ENCODE measurements at places on chromosomes 7 and 10.

- DNase-seq: no peak
Measured at GRCh38 chr7:101790566-101791293, 26.7 kb upstream of the CUX1 start.

GRCh38 chr10:129968020-129968852 is 4.2 kb upstream of the EBF3 start:
- no peak for DNase-seq

GRCh38 chr7:116598861-116599260 is 73.1 kb upstream of the MET start:
- DNase-seq: no peak

- DNase-seq: no peak
Measured at GRCh38 chr7:90238583-90238982, 6.4 kb upstream of the CFAP69 start.

GRCh38 chr10:74156919-74157289 is 5.9 kb downstream of the ADK start:
- no peak for DNase-seq

GRCh38 chr10:132479024-132479602 is 58.5 kb upstream of the INPP5A start:
- DNase-seq: no peak

DNA sequence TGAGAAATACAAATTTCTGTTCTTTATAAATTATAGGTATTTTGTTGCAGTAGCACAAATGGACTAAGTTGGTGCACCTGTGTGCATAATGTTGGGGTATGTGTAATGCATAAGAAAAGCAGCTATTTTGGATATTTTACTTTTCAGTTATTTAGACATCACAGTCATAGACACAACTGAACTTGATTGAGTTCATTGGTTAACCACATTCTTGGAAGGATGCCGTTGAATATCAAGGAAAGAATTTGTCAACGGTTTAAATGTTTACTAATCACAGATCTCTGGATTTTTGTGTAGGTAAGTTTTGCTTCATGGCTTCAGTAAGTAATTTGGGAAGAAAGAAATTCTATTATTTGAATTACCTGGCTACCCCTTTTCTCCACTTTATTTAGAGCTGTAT is 4.1 kb downstream of the OTUD1 start:
- no peak for DNase-seq

DNA sequence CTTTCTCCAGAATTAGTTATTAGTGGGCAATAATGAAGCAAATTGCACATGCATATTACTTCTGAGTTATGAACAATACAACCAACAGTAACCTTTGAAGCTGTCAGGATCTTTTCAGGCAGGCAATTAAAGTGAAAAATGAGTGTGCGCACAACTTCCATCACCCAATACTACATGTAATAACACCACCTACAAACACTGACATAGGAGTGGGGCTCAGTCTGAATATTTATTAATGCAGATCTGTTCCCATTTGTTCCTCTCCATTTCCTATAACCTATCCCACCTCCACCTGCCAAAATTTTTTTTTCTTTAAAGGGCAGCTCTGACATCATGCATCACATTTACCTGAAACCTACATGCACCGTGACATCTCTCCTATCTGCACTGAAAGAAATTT is 177.2 kb downstream of the JAZF1 start:
- no peak for DNase-seq

GRCh38 chr7:41096917-41097316 is 606.0 kb downstream of the INHBA start:
- DNase-seq: no peak

DNA sequence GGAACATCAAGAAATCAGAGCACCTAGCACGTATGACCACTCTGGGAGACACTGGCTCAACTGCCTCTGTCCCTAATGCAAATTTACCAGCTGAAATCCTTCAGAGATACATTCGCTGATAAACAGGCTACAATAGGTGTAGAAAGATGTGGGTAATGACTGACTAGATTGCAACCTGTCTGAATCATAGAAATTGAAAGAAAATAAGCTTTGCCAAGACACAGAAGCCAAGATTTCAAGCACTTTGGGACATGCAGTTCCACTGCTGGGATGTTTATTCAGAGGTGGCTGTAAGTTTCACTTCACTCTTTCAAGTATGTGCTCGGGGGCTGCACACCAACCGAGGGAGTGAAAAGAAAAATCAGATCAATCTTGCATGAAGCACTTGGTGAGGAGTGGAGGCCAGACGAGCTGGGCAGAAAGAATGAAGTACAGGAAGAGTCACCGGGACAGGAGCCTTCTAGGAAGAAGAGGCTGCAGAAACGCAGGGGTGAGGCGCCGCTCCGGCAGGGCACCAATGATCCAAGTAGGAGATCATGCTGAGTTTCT is 276.7 kb downstream of the PARD3 start:
- no peak for DNase-seq

- DNase-seq: no peak
Measured at GRCh38 chr7:108629651-108630400, 60.2 kb downstream of the DNAJB9 start.

GRCh38 chr7:134935701-134936100 is 50.6 kb upstream of the AGBL3 start:
- no peak for DNase-seq

- DNase-seq: no peak
Measured at GRCh38 chr10:97744405-97745035, 7.6 kb downstream of the ZFYVE27 start.

DNA sequence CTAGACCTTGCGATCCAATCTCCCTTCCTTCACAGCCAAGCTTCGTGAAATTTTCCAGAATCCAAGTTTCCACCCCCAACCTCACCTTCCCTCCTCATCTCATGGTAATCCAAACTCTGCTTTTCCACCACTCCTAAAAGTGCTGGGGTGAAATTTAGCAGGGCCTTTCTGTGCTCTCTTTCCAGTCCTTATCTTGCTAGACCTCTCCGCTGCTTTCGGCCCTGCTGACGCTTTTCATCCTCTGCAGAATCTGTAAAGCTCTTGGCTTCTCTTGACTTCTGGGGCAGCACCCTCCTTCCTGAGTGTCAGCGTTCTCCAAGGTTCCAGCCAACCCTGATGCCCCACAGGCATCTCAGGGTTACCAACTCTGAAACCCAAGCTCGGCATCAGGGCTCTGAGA is 7.7 kb downstream of the PLAC9 start:
- no peak for DNase-seq

DNA sequence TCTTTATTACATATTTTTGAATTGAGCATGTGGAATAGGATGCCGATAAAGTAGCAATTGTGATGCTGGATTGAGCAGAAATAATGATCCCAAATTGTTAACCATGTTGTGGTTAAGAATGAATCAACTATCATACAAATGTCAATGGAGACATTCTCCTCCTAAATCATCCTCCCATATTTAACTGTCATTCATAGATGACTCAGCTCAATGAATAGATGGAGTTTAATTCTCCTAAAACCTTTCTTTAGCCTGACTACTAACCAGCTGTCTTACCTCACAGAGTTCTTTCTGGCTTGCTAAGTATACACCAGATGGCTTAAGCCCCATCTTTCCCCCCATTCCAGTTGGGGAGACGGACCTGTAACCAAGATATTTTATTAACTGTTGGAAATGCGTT is 23.4 kb upstream of the NPS start:
- no peak for DNase-seq

- peak; percentile 27 for DNase-seq
Measured at GRCh38 chr7:128891110-128891941, 19.2 kb downstream of the KCP start.

DNA sequence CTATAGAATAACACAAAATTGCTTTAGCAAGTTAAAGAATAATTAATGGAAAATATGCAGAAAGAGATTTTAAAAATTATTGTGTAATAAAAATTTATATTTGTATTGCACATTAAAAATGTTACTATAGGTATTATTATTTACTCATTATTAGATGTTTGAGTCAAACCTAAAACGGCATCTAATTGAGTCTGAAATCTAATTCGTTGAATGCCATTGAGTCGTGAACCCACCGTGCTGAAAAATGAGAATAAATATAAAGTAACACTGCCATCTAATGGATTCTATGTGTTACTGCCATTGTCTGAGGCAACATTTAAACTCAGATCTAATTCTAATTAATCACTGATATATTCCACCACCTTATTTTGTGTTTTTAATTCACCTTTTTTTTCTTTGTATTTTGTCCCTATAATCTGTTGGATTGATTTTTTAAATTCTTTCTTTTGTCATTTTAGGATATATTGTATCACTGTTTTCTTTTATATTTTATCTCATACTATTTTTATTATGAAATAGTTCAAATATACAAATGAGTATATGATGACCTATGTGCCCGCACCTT is 62.2 kb downstream of the SAMD9 start:
- no peak for DNase-seq

DNA sequence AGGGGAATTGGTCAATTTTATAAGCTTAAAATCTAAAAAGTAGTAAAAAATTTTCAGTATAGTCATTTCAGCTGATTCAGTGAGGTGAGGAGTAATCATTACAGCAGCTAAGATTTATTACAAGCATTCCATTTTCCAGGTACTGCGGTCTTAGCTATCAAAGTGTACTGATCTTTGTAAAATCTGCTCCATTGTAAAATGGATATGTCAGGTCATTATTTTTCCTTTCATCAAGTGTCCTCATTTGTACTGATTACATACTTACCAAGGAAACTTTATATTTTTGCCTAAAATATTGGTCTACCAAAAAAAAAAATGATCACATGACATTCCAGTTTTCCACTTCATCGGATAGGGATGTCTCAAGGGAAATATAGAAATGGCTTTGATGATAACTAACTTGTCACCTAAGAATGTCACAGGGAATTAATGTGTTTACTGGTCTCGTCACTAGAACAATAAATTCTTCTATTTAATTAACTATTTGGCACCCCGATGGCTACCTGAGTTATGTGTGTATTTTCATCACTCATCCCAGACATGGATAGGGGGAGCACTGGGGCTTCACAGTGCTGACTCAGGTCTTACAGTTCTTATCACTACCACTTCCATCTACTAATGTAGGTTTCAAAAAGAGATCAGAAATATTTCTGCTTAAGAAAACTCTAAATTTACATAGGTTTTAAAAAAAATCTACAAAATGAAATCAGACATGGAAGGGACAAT is 948.4 kb downstream of the PCDH15 start:
- DNase-seq: no peak

GRCh38 chr10:11742009-11742778 is at the start of gene ECHDC3:
TSS of gene ECHDC3 (plus strand) at chr10:11742382. CDS start at chr10:11742577, 195 bp downstream.
- peak; percentile 74 for DNase-seq

- no peak for DNase-seq
Measured at GRCh38 chr10:30029872-30030256, 29.5 kb downstream of the JCAD start.

- DNase-seq: no peak
Measured at GRCh38 chr7:27677912-27678612, 15.4 kb upstream of the HIBADH start.

GRCh38 chr10:96988426-96988825 is 156.3 kb downstream of the LCOR start:
- DNase-seq: no peak

Measured in activated naive CD8-positive, alpha-beta T cell treated with anti-CD3 and anti-CD28 coated beads, Interleukin-2, amount 10 ng/mL, durations not matched to agents 7 days and 5 days (primary cell).